Smooth muscle cell of trachea (primary cell): ENCODE measurements at places on chromosomes 7 and 10. TPM values are rescaled to one million over a fixed set of nuclear protein-coding genes. Genes with fewer than 3 reads are reported as not detected.

Gene MCM10
- total RNA-seq, result 0.99 and 6.0 TPM in 2 replicates

Gene PDE6C
- not detected in 2 replicates for total RNA-seq

Gene ZC3HAV1
- 33.9 and 43.2 TPM in 2 replicates for total RNA-seq

Gene WNT8B
- total RNA-seq, result not detected in 2 replicates

Gene CNPY1
- not detected in 2 replicates for total RNA-seq

Gene TBL2
- 66.2 and 135 TPM in 2 replicates for total RNA-seq

Gene NPY4R2
- 0.17 TPM in 1 of 2 replicates, not detected in the other for total RNA-seq

Gene RPEL1
- under 0.01 and 0.15 TPM in 2 replicates for total RNA-seq

Gene PRTFDC1
- 31.8 and 71.3 TPM in 2 replicates for total RNA-seq

Gene MAT1A
- under 0.01 TPM in 1 of 2 replicates, not detected in the other for total RNA-seq

Gene PRKCQ
- 0.17 TPM in 1 of 2 replicates, not detected in the other for total RNA-seq

Gene GIMAP7
- total RNA-seq, result 0.15 TPM in 1 of 2 replicates, not detected in the other

Gene ITPRID1
- total RNA-seq, result not detected in 2 replicates

Gene ITIH2
- total RNA-seq, result not detected in 2 replicates

Gene ZNF853
- total RNA-seq, result 0.15 and 1.5 TPM in 2 replicates

Gene ANK3
- 0.99 and 4.5 TPM in 2 replicates for total RNA-seq

Gene CYP26A1
- not detected in 2 replicates for total RNA-seq

Gene DLX6
- total RNA-seq, result not detected in 2 replicates

Gene HYAL4
- 0.17 and 0.44 TPM in 2 replicates for total RNA-seq

Gene ZNF239
- total RNA-seq, result 5.5 TPM in 2 replicates

Gene LMOD2
- total RNA-seq, result not detected in 2 replicates

Gene CFAP46
- total RNA-seq, result 0.50 and 1.5 TPM in 2 replicates

Gene BCCIP
- 28.8 and 55.6 TPM in 2 replicates for total RNA-seq

Gene SLC29A3
- 0.58 and 1.8 TPM in 2 replicates for total RNA-seq

Gene NKX2-3
- total RNA-seq, result not detected in 2 replicates

Gene RAPGEF5
- total RNA-seq, result 1.3 and 1.6 TPM in 2 replicates

Gene INPP5A
- 37.8 and 54.6 TPM in 2 replicates for total RNA-seq

Gene SLC18A2
- total RNA-seq, result under 0.01 TPM in 2 replicates

Gene COL26A1
- total RNA-seq, result not detected in 2 replicates

Gene FAM237B
- total RNA-seq, result not detected in 2 replicates

Gene SH2D4B
- not detected in 2 replicates for total RNA-seq

Gene ANLN
- total RNA-seq, result 15.7 and 122 TPM in 2 replicates

Gene ATOH7
- total RNA-seq, result 0.17 TPM in 1 of 2 replicates, not detected in the other

Gene STOX1
- total RNA-seq, result 0.17 TPM in 1 of 2 replicates, not detected in the other

Gene ARHGAP22
- total RNA-seq, result 60.2 and 70.8 TPM in 2 replicates

Gene HABP2
- not detected in 2 replicates for total RNA-seq

Gene ADCY1
- total RNA-seq, result 4.8 and 29.4 TPM in 2 replicates

Gene DGKB
- under 0.01 and 0.15 TPM in 2 replicates for total RNA-seq

Gene AEBP1
- total RNA-seq, result 132 and 145 TPM in 2 replicates

Gene KCND2
- total RNA-seq, result 1.2 and 7.3 TPM in 2 replicates

Gene RBP3
- not detected in 2 replicates for total RNA-seq

Gene TMEM178B
- total RNA-seq, result under 0.01 TPM in 1 of 2 replicates, not detected in the other

Gene CPA2
- total RNA-seq, result not detected in 2 replicates

Gene UBTD1
- 17.2 and 36.2 TPM in 2 replicates for total RNA-seq

Gene NOS3
- total RNA-seq, result 0.99 and 2.0 TPM in 2 replicates

Gene GRID2IP
- total RNA-seq, result 0.15 TPM in 1 of 2 replicates, not detected in the other

Gene SPDYE9
- total RNA-seq, result under 0.01 TPM in 1 of 2 replicates, not detected in the other

Gene TAF5
- total RNA-seq, result 3.8 and 5.2 TPM in 2 replicates

Gene PPA1
- 248 and 281 TPM in 2 replicates for total RNA-seq

Gene ANKRD30A
- not detected in 2 replicates for total RNA-seq

Gene JCAD
- 2.0 and 8.9 TPM in 2 replicates for total RNA-seq

Gene SYT15B
- total RNA-seq, result not detected in 2 replicates

Gene MRC1
- under 0.01 TPM in 1 of 2 replicates, not detected in the other for total RNA-seq

Gene SERPINE1
- 123 and 260 TPM in 2 replicates for total RNA-seq
